ENCODE measurements at places on chromosomes 6 and 20.
A peak's percentile ranks its signal among the peaks of the same experiment; 100 is the strongest.

DNA sequence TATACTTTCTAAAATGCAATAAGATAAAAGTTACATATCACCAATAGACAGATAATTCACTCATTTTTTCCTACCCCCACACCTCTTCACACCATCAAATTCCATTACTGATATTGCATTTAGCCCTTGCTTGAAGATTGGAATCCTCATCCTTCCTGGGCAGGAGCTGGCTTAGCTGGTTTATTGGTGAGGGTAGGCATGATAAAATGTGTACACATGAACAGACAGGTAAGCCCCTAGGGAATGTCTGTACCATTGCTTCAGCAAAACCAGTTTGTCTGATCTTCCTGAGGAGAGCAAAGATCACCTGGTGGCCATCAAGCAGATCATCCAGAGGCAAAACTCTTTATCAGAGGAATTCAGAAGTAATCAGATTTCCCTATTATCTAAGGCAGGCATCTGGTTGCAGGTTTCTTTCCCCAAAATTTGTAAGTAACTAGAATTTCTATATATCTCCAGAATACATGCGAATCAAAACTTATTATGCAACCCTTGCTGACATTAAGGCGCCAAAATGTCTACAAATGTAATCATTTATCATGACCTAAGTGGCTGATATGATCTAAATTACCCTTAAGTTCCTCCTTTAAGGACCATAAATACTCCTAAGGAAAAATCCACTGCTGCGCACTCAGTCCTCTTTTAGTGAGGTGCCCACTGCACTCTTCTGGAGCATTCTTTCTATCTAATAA, 6.6 kb upstream of the FABP7 start:
- DNase-seq: no peak

- DNase-seq: no peak
Observed at GRCh38 chr20:2331106-2331505, 35.3 kb downstream of the TGM3 start.

DNA sequence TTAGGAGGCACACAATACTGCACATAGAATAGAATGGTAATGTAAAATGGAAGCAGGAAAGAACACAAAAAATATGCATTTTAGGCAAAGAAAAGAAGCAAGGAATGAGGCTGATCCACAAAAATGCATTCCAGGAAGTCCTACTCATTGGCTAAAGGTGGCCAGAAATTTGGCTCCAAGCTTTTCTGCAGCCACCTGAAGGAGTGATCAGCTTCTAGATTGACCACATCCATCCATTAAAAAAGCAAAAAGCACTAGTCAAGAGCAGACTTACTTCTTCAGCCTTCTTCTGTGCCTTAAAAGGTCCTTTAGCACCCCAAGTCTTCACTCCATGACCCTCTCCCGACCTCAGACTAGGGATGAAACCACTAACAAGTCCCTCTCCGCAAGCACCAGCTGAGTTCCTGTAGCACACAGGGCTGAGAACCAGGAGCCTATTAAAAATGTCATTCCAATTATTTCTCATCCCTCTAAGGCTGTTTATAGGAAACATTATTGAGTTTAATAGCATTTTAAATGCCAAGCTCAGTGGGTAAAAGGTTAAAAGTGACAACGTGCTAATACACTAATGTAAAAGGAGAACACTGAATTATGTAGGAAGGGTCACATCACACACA, 36.5 kb downstream of the TRAM2 start:
- no peak for DNase-seq

- DNase-seq: no peak
Observed at GRCh38 chr6:41972826-41973225, 31.2 kb upstream of the CCND3 start.

DNA sequence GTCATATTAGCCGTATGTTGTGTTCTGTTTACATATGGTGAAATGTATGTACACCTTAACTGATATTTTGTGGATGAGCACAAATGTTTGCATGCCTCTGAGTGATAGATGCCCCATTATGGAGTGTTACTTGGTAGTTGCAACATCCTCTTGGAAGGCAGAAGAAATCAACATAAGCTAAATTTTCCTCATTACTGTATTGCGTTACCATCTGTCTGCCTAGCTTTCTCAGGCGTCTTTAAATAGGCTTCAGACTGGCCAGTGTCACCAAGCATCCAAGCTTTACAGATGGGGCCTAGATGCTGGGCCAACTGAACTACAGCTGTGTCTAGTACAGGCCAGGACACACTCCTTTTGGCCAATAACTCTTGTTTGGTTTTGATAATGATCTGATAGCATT, 250.6 kb downstream of the SAMD5 start:
- DNase-seq: no peak

DNA sequence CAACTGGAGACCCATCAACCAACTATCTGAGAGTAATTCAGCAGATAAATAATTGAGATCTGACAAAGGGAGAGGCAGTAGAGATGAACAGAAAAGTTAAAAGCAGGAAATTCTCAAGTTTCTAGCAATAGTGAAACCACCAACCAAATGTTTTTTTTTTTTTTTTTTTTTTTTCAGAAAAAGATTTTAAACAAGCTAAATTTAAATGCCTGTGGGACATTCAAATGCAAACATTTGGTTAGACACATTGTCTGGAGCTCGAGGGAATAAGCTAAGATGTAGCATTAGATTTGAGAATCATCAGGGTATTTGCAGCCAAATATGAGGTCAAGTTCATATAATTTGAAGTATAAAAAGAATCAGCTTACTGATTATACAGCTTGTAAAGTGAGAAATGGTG, 16.4 kb downstream of the RANBP9 start:
- DNase-seq: no peak

DNA sequence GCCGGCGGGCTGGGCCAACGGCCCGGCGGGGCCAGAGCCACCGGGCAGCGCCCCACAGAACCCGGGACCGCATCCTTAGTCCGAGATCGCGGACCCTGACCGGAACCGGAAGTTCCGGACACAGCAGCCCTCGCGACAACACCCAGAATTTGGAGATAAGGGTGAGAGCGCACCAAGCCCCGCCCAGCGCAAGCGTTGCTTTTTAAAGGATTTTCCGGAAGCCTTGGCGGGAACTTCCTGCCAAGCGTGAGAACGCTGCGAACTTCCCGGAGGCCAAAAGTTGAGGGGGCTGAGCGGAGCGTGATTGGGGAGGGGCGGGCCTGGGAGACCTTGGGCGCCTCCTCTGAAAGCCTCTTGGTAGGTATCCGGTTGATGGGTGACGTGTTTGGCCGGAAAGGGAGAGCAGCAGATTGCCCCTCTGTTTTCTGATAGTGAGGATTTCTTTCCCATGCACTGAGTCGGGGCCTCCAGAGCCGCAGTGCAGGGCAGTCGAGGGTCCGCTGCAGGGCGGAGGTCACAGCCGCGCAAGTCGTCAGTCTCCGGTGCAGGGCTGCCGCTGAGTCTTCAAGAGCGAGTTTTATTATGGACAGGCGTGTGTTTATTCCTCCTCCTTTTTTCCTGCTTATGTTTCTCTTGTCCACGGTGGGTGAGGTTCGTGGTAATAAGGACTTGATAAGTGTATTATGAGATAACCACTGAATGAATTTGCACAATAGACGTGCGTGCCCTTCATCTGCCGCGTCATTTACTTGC, at the start of gene MTRF1L:
MTRF1L (minus strand) TSS at position 97 of the 753 bp plus-strand sequence; CDS start at position 73, 24 bp downstream.
- peak; percentile 97 for DNase-seq

DNA sequence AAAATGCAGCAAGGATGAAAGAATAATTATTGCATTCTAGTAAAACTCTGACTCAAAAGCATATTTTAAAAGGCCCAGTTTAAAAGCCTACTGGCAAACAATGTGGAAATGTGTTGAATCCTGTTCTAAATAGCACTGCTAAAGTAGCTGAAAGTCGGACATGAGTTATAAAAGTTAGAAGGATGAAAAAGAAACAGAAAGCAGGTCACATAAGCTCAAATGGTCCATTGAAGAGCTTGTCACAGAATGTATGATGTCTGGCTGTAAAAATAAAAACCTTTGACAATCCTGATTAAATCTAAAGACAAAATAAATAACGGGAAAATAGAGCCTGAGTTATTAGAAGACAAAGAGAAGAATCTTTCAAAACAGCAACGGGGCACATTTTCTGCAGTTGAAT, 218.6 kb upstream of the UFL1 start:
- DNase-seq: no peak

- no peak for DNase-seq
Observed at GRCh38 chr20:48482790-48483189, 345.0 kb downstream of the PREX1 start.

DNA sequence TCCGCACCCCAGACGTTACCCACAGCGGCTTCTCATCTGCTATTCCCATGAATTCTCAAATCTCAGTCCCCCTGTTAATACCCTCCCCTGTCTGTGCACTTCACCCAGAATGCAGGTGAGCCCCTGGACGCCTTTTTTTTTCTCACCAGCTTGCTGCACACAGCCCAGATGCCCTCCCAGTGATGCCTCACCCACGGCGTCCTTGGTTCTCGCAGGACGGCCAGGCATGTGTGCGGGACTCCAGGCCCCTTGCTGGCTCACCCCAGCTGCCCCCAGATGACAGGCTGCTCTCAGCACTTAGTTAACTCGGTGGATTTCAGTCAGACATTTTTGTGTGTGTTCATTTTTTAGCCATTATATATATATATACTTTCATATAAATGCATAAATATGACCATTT, 25.4 kb upstream of the PI16 start:
- DNase-seq: no peak

DNA sequence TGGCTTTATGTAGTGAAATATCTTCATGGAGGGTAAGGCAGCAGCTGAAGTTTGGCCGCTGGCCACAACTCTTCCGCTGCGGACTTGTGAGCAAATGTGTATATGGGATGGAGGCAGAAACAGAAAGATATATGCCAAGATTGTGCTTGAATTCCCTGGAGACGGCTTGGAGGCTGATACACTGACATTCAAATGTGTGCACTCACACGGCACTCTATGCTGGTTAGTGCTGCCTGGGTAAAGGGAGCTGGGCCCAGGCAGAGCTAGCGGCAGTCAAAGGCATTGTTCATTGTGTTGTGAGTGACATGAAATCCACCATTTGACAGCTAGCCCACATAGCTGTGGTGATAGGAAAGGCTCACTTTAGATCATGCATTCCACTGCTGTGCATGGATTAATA, 202.7 kb downstream of the CLIC5 start:
- no peak for DNase-seq

DNA sequence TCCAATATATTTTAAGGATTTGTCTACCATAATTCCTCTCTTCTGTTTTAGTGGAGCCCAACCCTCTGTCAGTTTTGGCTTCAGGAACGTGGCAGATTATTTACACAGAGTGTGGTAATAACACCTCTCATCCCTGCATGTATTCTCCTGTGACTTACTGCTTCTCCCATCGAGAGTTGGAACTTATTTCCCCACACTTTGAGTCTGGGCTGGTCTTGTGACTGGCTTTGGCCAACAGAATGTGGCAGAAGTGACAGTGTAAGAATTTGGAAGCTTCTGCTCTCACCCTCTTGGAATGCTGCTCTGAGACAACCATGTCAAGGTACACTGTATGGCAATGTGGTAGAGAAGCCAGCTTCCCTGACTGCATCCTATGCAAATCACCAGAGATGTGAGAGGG, 407.7 kb downstream of the EPM2A start:
- DNase-seq: no peak

All from amniotic stem cell (primary cell).